ENCODE measurements at places on chromosomes 4 and X.

GRCh38 chr4:181549576-181550188, 693.5 kb upstream of the TENM3 start:
- no peak for DNase-seq

- DNase-seq, result no peak
Observed at GRCh38 chrX:138150709-138151108, 560.8 kb downstream of the FGF13 start.

DNA sequence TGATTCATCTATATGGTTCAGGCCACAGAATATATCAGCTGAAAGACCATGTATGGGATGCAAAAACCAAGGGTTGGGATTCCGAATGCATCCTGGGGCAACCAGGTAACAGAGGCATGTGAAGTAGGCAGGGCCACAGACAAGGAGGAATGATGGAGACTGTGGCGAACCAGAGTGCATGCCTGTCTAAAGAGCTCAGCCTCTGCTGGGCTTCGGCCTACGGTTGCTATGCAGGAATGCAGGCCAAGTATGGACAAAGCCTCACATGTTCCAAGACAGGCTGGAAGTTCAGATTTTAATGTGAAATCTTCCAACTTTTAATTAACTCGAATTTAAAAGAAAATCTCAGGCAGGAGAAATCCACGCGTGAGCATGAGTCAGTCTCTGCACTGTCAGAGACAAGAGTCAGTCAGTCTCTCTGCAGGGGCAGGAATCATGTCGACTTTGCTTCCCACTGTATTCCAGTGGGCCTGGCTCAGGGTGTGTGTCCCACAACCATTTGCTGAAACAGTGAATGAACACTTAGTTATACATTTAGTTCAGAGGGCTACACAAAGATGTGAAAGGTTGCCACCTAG, 344.4 kb downstream of the UNC5C start:
- no peak for DNase-seq

DNA sequence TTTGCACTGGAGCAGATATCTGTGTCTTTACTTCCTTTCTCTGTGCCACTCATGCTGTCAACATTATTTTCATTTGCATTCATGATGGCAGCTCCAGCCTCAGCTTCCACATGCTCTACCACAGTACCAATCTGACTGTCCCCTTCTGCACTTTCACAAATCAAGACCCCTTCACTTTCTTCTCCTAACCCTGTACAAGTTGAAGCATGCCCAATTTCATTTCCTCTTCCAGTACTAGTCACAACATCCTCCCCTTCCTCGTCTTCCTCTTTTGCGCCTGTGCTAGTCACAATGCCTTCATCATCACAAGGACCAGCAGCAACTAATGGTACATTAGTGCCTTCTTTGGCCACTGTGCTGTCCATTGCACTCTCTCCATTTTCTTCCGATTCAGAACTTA, 26.5 kb downstream of the BOD1L1 start:
- DNase-seq, result no peak

GRCh38 chr4:2286904-2287593, 25.1 kb upstream of the MXD4 start:
- DNase-seq, result no peak

- no peak for DNase-seq
Observed at GRCh38 chr4:168152837-168153500, 60.6 kb downstream of the ANXA10 start.

GRCh38 chr4:175531405-175532091, 280.5 kb downstream of the GPM6A start:
- no peak for DNase-seq

GRCh38 chr4:1321486-1321885, 25.5 kb upstream of the UVSSA start:
- no peak for DNase-seq

DNA sequence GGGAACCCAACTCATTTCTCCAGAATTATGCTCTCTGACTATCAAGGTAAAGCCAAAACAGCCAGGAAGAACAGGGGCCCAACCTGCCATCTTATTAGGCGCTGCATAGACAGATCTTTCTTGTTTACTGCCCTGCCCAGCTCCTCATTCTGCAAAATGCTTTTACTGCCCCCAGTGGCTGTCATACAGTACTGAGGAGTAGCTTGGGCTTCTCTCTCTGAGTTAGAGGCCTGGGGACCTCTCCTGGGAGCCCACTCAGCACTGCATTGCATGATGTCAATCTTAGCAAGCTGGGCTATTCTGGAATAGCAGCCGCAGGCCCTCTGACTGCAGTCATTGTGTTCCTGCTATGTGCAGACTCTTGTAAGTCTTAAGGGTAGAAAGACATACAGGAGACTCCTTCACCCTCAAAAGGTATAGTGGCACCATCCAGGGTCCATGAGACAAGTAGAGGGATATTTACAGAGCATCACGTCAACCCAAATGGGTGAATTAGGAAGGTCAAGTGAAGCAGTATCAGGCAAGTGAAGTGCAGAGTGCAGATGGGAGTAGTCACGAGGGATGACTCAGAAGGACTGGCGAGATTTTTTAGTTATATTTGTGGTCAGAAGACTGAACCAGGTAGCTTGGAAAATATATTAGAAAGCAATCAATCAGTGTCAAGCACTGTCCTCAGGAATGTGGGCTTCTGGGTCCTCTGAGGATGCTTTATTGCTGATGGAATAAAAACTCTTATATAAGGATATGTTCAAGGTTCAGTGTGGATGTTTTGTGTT, 294.1 kb upstream of the SFRP2 start:
- DNase-seq, result no peak

- DNase-seq, result no peak
Observed at GRCh38 chrX:17020851-17021821, 74.7 kb downstream of the REPS2 start.

DNA sequence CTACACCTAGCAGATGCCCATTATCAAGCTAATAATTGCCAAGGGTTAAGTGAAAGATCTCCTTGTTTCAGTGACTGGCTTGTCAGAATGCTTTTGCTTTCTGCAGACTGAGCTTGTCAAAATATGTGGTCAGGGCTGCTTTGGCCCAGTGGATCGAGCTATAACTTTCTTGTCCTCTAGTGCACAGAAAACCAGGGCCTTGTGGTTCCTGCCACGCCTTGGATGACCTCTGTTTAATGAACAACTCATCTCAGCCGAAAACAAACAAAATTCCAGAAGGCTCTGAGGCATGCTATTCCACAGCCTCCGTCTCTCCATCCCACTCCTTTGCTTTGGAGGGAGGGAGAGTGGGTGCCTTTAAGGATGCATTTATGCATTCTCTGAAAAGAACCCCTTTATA, 11.3 kb downstream of the EVC start:
- no peak for DNase-seq

DNA sequence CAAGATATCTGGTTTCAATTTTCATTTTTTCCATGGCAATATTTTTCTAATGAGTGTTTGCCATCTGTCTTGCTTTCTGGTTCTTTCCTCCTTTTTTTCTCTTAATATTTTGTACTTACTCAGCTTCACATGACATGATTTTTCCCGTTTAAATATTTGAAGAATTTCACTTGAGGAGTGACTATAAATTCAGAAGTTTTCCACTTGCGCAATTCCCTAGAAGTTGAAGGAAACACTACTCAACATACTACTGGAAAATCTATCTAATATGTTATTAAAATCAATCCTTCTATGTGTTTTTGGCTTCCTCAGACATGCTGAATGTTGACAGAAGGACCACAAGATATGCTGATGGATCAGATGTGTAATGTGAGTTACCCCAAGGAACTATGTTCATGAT, 36.8 kb upstream of the BANK1 start:
- no peak for DNase-seq

GRCh38 chrX:2500803-2501558, at the start of the genes DHRSX and ZBED1:
DHRSX (minus strand) TSS chrX:2500976; CDS start chrX:2500925, 51 bp downstream.
ZBED1 (minus strand) TSS chrX:2500976; CDS start chrX:2490719, 10,257 bp downstream.
- DNase-seq, result peak; percentile 58

DNA sequence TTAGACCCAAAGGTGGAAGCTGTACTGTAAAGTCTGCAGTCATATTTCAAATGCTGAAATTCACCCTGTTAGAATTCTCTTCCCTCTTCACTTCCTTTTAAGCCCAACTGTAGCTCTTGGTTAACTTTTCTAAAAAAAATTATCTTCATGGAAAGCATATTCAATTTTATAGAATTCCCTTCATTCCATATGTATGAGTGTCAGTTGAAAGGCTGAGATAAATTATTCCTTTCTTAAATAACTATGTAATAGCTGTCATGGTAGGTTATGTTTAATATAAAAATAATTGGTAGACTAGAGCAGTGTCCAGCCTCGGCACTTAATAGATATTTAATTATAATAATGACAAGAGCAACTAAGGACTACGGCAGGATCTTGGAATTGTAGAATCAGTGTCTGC, 16.8 kb upstream of the ARSH start:
- DNase-seq, result no peak

Data from CD4-positive, alpha-beta T cell treated with Interleukin-17A for 1 hour (primary cell).